ENCODE measurements at places on chromosomes 4 and X.

DNA sequence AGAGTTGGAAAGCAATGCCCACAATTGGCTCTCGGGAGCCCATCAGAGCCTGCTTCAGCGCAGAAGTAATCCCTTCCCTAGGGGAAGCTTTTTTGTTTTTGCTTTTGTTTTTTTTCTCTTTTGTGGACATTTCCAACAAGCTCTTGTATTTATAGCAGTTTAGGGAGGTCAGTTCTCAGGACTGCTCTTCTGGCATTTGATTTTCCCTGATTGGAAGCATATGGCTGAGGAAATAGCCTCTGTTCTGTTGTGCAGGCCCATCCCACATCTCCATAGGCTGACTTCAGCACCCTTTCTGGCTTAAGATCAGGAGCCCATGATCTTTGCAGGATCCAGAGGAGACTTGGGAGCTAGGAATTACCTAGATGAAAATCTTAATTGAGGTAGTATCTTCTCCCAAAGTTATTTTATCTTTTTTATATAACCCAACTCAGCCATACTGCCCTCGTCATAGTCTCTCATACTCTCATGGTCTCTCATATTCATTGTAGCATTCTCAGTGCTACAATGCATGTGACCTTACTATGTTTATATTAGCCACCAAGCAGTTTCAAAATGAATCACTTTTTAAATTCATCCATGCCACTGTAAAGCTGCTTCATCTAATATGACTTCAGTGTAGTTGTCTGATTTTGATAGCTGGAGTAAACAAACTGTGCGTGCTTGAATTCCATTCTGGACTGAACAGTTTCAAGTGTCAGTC is 16.7 kb downstream of the PAGE4 start:
- DNase-seq: no peak

- no peak for DNase-seq
Observed at GRCh38 chr4:4203688-4204400, 22.9 kb downstream of the OTOP1 start.

DNA sequence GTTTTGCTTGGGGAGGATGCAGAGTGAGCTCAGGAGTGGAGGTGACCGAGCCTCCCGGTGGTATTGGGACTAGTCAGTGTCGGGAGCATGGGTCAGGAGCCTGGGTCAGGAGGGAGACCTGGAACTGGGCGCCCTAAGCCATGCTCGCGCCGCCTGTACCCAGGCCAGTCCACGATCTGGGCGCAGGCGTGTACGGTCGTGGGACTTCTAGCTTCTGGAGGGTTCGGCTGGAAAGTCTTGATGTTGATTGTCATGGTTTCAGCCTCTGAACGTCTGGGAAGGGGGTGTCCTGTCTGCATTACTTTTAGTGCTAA is 244 bp downstream of the EIF2S3 start:
- no peak for DNase-seq

GRCh38 chr4:68461790-68462189 is 14.5 kb downstream of the TMPRSS11E start:
- DNase-seq: no peak

- DNase-seq: peak; percentile 10
Observed at GRCh38 chrX:41559235-41560052, 112.3 kb downstream of the NYX start.

DNA sequence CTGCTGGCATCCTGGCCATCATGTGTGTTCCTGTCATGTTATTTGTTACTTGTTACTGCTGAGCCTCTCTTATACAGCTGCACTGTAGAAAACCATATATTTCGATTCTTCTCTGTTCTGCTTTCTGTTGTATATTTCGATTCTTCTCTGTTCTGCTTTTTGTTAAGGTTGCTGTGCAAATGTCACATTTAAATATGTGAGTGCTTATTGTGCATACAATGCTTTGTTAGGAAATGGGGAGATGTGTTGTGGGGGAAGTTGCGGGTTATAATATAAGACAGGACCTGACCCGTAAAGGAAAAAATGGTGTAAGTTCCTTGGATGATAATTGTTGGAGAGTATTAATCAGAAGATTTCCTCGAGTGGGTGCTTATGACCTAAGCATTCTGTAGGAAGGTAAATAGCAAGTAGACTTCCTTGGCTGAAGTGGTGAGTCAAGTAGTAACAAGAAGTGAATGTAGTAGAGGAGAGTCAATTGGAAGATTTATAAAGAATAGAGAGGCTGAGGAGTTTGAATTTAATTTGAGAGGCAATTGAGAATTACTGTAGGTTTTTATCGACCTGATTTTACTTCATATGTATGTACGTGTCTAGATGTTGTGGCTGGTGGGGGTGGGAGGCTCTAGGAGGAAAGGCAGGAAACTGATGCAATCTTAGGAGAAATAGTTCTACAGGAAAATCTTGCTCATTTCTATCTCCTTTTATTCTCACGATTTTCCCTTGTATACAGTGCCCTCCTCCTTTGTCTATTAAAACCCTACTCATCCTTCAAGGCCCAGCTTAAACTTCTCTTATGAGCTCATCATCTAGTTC is 8.5 kb downstream of the OGT start:
- DNase-seq: no peak

- no peak for DNase-seq
Observed at GRCh38 chr4:136009258-136009832, 1522.9 kb downstream of the PCDH18 start.

GRCh38 chr4:105386012-105386411 is 87.8 kb downstream of the PPA2 start:
- DNase-seq: no peak

- DNase-seq: no peak
Observed at GRCh38 chr4:102217775-102218355, 127.4 kb downstream of the SLC39A8 start.

- DNase-seq: no peak
Observed at GRCh38 chr4:155241664-155242063, 33.2 kb downstream of the NPY2R start.

DNA sequence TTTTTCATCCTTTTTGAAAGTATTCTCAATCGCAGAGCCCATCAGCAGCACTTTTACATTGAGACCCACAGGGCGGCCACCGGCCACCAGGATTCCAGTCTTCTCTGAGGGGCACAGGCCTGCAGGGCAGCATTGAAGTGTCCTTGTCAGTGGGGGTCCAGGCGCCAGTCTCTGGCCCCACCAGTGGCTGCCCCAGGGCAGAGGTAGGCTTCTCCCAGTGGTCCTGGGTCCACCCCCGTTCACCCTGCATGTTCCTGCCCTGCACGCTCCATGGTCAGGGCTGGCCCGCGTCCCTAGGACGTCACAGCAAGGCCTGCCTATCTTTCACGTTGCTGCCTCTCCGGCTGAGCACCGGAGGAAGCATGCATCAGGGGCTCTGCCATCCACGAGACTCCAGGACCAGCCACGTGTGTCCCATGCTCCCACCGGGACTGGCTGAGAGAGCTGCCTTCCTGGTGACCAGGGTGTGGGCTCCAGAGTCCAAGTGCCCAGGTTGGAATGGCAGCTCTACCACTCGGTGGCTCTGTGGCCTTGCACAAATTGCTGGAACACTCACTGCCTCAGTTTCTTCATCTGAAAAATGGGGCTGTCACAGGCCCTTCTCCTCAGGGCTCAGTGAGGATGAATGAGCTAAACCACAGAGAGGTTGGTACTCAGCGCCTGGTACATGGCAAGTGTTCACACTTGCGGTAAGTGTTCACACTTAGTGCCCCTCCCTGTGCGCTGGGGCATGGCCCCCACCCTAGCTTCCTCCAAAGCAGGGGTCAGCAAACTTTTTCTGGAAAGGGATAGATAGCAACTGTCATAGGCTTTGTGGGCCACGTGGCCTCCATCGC is 30.7 kb upstream of the JAKMIP1 start:
- no peak for DNase-seq

DNA sequence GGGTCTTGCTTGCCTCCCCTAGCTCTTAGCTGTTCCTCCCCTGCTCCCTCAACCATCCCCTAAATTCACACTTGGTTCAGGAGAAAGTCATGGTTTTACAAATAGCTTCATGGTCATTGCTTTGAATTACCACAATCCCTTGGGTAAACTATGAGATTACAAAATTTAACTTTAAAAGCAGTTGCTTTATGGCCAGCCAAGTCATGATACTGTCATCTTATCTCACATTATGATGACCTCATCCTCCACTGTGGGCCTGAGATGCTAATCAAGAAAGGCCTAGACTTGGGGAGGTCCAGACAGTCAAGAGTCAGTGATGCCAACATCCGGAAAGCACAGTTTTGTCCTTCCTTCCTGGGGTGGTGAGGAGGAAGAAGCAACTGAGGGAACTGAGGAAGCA is 10.5 kb upstream of the FGF16 start:
- DNase-seq: no peak

- DNase-seq: no peak
Observed at GRCh38 chr4:3660086-3660927, 105.9 kb upstream of the ADRA2C start.

- no peak for DNase-seq
Observed at GRCh38 chr4:112173593-112174558, 28.6 kb downstream of the FAM241A start.

GRCh38 chrX:8183346-8183745 is 12.3 kb upstream of the VCX2 start:
- no peak for DNase-seq

- DNase-seq: no peak
Observed at GRCh38 chrX:8103655-8104054, 67.4 kb downstream of the VCX2 start.

- no peak for DNase-seq
Observed at GRCh38 chr4:81577392-81577791, 105.7 kb upstream of the RASGEF1B start.

DNA sequence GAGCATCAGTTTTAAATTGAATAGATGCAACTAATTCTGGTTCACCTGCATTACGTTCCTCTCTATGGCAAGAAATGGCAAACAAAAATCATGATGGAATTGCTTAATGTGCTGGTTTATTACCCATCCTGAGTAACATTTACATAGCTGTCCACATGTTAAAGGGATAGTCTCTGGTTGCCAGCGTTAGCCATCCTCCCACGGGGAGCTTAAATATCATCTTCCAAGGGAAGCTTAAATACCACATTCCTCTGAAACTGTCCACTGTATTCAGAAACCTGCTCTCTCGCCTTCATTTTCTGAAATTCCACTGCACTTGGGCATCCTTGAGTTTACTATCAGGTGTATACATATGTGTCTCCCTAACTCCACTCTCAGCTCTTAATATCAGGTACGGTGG is 586.6 kb downstream of the TLL1 start:
- DNase-seq: no peak

- no peak for DNase-seq
Observed at GRCh38 chr4:1174941-1175634, 2.7 kb upstream of the SPON2 start.

GRCh38 chr4:114115526-114115925 is 136.1 kb upstream of the ARSJ start:
- no peak for DNase-seq

DNA sequence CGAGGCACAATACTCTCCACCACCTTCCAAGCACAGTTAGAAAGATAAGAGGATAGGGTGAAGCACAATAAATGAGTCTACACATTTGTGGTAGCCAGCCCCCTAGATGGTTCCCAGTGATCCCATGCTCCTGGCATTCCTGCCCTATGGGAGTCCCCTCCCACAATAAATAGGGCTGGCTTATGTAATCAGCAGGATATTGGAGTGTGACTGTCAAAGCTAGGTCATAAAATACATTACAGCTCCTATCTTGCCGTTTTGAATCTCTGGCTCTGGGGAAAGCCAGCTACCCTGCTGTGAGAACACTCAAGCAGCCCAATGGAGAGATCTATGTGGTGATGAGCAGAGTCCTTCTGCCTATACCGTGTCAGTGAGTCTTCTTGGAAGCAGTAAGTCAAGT is 198.7 kb upstream of the NOCT start:
- no peak for DNase-seq

- DNase-seq: no peak
Observed at GRCh38 chr4:46890056-46890455, 19.0 kb downstream of the COX7B2 start.

GRCh38 chr4:61614231-61614630 is 414.1 kb downstream of the ADGRL3 start:
- DNase-seq: no peak

- no peak for DNase-seq
Observed at GRCh38 chr4:121827853-121828252, 4.2 kb upstream of the CCNA2 start.

DNA sequence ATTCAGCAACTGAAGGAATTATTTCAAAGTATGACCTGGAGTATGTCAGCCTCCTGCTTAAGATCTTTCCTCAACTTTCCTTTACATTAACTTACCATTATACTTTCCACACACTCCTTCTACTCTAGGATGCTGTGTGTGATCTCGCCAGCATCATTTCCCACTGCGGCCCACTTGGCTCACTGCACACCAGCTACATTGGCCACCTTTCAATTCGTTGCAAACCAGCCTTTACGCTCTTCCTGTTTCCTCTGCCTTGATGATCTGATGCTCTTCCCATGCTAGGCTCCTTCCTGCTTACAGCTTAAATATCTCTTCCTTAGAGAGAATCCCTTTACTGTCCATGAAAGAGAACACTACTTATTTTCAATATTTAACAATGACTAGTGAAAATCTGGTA is 95.1 kb downstream of the GPM6A start:
- no peak for DNase-seq
